Stimulated activated CD4-positive, alpha-beta T cell treated with anti-CD3 and anti-CD28 coated beads, TNF-alpha, amount 100 ng/mL, for 1 hour (primary cell): ENCODE measurements at places on chromosomes 13 and 19.

DNA sequence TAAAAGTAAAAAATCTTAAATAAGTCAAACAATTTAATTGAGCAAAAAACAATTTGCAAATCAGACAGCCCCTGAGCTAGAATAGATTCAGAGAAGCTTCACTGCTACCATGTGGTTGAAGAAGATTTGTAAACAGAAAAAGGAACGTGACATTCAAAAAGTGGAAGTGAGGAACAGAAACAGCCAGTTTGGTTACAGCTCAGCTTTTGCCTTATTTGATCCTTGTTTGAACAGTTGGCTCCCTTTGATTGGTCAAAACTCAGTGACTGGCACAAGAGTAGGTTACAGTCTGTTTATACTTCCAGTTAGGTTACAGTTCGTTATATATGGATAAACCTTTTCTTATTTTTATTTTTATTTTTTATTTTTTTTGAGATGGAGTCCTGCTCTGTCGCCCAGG, 5.8 kb downstream of the ZNF221 start:
- DNase-seq = no peak

DNA sequence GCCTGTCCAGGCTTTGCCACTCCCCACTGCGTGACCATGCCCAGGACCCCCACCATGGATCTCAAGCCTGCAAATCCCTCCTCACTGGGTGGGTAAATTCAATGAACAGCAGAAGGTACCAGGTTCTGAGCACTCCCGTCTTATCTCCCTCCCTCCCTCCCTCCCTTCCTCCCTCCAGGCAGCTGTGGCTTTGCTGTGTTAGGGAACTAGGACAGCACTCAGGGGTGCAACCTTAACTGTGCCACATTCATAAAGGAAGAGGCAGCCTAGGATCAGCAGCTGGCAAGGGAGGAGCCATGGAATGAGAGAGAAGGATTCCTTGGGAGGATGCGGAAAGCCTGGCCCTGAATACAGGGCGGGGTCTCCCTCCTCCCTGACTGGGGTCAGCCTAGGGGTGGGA, 5.6 kb downstream of the CEACAM4 start:
- DNase-seq = no peak

DNA sequence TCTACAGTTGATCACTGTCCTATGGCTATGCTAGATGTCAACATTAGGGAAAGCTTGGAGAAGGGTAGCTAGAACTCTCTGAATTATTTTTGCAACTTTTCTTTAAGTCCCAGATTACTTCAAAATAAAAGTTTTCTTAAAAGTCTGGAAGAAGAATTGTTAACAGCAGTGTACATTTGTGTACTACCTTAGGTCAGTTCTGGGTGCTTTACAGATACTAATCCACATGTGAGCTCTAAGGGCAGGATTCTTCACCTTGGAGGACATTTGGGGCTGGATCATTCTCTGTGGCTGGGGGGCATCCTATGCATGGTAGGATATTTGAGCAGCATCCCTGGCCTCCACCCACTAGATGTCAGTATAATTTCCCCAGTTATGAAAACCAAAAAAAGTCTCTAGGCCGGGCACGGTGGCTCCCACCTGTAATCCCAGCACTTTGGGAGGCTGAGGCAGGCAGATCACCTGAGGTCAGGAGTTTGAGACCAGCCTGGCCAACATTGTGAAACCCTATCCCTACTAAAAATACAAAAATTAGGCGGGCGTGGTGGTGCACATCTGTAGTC, 2.8 kb downstream of the BRME1 start:
- no peak for DNase-seq

DNA sequence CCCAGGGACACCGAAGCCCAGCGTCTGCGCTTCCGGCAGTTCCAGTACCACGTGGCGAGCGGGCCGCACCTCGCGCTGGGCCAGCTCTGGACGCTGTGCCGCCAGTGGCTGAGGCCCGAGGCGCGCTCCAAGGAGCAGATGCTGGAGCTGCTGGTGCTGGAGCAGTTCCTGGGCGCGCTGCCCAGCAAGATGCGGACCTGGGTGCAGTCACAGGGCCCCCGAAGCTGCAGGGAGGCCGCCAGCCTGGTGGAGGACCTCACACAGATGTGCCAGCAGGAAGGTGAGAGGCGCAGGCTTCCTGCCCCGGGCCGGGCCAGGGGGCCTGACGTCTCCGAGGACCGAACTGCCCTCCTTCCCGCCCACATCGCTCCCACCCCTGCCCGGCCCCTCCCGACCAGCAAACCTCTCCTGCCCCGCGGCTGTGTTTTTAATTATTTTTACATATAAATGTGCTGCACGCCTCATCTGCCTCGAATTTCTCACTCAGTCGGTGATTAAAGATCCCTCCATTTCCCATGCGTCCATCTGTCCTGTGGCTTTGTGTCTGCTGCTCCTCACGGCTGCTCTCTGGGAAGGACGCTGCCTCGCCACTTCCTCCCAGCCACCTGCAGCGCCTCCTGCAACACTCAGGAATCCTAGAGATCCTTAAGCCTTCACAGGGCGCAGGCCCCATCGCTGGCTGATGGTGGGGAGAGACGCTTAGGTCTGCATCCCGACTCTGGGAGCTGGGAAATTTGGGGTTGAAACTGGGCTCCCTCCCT, 4.3 kb downstream of the ZSCAN1 start:
- DNase-seq = no peak
